ENCODE measurements at places on chromosomes 12 and 14.

DNA sequence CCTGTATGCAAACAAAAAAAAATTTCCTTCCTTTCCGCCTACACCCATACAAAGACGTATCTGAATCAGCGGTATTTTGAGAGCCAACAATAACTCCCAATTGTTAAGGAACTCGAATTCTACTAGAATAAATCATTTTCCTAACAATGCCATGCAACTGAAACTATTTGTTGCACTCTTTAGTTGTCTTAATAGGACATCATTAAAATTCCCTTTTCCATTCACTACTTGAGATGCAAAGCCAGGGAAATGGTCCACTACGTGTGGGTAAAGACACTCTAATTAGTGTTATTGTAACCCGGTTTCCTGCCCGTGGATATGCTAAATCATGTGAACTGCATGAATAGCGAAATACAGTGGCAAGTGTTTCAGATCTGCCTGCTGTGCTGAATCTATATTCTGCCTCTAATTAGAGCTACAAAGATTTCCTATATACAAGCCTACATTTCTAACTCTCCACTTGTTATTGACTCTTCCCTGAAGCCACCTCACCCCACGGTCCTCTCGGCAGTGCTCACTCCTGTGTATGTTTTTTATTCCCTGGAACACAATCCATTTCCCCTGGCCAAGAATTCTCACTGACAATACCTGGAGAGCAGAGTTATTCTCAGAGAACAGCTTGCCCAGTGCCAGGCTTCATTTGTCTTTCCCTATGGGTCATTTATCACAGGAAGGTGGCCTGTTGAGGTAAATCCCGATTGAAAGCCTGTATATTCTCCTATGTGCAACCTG lies 168.3 kb downstream of the PAWR start:
- DNase-seq: no peak

DNA sequence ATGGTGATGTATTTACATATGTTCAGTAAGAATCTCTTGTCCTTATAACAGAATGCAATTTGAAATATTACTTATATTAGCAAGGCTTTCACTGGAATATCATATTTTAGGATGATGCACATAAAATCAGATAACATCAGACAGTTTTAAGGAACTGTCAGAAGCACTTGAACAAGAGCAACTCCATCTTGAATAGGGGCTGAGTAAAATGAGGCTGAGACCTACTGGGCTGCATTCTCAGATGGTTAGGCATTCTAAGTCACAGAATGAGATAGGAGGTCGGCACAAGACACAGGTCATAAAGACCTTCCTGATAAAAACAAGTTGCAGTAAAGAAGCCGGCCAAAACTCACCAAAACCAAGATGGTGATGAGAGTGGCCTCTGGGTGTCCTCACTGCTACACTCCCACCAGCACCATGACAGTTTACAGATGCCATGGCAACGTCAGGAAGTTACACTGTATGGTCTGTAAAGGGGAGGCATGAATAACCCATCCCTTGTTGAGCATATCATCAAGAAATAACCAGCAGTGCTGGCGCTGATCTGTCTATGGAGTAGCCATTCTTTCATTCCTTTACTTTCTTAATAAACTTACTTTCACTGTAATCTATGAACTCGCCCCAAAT lies 27.6 kb upstream of the ETV6 start:
- peak; percentile 28 for DNase-seq

DNA sequence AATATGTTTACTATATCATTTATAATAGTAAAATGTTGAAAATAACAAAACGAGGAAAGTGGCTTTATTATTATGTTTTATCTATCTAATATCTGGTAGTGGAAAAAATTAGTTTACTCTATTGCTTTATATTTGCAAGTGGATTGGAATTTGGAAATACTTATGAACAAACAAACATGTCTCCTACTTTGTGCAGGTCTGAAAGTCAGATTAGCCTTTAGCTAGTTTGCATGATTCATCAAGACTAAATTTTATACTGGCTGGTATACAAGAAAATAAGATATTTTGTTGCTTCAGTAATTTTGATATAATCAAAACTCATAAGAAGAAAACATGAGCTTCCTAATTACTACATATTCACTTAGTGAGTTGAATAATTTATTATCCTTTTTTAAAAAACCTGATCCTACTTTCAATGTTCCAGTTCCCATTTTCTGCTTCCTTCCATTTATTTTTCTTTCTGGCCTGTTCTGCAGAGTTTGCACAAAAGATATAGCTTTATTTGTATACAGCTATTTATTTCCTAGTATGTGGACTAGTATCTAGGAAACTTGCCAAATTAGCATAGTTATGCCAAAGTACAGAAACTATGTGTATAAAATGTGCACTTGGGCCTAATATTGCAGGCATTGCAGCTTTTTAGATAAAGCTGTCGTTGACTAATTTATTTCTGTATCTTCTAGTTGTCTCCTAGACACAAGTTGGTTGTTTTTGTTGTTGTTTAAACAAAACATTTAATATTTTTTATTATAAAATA lies 122.0 kb downstream of the AKAP6 start:
- DNase-seq: no peak

- no peak for DNase-seq
Measured at GRCh38 chr12:55624056-55624455, 12.6 kb upstream of the OR10P1 start.

DNA sequence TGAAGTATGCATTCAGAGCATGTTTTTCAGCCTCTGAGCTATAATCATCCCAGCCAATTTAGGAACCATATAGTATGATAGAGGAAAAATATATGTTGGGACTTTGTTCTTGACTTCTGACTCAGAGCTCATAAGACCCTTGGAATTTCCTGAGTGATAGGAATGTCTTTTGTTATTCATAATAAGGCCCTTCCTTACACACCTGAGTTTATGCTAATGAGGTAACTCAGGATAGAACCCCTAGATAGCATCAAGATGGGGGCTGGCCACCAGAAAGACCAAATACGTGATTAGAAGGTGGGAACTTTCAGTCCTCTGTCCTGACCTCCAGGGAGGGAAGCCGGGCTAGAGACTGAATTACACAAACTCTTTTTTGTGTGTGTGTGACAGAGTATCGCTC lies 32.4 kb upstream of the PLEK2 start:
- DNase-seq: no peak

DNA sequence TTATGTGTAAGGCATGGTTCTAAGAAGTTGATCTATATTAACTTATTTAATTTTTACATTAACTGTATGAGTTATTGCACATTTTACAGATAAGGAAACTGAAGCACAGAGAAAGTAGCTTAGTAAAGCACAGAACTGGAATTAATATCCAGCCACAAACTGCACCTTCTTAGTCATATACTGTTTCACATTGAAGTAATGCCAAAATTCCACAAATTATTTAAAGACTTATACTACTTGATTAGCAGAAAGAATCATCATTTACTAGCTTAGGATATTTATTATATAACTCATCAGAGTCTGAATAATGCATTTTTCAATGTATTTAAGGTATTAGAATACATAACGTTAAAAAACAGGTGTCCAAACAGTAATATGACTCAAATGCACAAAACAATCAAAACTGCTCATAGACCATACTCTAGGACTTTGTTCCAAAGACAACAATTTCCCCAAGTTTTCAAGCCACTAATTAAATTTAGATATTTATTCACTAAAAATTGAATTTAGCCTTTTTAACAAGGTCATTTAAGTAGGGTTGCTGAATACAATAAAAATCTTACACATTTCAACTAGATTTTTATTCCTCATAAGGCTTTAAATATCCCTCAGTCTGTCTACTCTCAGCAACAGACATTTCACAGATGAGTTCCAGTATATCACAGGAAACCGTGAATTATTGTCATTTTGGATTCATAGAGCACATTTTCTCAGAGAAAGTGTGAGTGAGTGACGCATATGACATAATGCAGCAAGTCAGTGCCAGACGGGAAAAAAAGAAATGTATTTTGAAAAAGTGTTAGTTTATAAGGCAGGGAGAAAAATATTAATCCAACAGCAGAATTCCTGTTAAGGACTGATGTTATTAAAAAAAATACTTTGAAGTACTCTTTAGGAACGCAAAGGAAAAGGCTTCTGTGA lies 782.5 kb downstream of the TMTC2 start:
- DNase-seq: no peak

- DNase-seq: no peak
Measured at GRCh38 chr14:75911883-75912282, 69.9 kb downstream of the TGFB3 start.

DNA sequence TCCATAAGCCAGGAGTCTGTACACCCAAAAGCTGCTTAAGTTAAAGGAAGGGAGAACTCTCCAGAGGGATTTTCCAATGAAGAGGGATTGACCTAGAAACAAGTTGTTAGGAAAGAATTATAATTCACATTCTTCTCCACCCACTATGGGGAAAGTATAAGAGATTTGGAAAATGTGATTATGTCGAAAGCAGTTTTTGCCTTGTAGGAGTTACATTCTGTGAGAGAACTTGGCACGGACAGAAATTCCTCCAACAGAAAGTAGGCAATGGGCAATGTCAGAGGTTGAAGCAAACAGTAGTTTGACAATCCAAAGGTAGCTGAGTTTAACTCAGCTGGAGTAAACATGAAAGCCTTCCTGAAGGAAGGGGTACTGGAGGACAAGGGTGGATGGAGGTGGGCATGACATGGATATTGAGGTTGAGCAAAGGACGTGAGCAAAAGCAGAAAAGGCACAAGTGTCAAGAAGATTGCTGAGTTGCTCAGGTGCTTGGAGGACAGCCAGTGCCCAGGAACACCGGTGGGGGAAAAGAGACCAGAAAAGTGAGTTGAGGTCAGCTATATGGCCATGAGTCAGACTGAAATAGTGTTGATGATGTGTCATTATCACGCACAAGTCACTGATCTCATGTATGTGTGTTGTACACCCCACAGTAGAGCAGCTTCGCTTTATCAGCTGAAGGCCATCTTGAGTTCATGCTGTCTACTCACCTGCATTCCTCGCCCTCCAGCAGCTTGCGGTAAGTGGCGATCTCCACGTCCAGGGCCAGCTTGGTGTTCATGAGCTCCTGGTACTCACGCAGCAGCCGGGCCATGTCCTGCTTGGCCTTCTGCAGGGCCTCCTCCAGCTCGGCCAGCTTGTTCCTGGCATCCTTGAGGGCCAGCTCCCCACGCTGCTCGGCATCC lies 4.0 kb downstream of the KRT5 start:
- DNase-seq: no peak

DNA sequence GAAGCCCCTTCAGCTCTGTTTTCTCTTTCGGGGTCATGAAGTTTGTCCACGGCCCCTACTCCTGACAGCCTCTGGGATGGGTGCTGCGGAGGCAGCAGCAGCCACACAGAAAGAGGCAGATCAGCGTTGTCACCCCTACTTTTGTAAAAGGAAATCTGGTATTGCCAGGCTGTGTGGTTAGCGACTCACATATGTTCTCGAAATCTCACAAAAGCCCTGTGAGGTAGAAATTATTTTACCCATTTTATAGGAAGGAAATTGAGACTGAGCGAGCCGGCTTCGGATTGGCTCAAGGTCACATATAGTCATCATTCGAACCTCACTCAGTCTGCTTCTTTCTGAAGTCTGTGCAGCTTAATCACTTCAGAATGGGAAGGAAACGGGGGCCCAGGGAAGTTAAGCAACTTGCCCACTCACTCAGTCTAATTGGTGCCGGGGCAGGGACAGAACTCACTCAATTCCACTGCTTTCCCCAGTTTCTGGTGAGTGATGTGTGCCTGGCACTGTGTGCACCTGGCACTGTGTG lies 1.1 kb upstream of the CKAP4 start:
- DNase-seq: no peak

- DNase-seq: no peak
Measured at GRCh38 chr14:64932231-64932630, 10.3 kb downstream of the GPX2 start.

DNA sequence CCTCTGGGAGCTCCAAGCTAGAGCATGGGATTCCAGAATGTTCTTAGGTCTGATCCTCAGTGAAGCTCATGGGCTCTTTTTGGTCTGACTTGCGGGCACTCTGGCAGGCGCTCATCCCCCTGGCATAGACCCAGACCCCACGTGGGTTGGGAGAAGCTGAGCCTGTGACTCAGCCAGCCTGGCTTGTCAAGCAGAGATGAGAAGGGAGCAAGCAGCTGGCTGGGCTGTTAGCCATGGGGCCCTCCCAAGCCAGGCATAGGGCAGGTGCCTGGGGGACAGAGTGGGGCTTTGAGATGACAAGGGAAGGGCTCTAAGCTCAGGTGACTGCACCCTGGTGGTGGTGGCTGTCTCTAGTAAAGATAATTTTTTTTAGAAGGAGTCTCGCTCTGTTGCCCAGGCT lies 80.3 kb upstream of the NOS1 start:
- DNase-seq: no peak

DNA sequence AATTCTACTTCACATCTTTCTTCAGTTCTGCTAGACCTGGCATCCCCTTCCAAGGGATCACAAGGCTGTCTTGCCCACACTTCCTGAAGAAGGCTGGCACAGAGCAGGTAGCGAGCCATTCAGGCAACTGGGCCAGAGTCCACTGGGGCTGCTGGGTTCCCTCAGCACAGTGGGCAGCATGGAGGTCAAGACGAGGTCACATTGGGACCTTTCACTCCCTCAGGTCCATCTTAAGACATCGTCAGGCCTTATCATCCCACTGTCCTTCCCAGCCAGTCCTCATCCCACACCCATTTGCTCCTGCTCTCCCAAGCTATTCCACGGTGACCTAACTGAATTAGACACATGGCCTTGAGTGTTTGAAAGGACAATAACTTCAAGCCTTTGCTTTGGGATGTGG lies 143.1 kb upstream of the HIF1A start:
- no peak for DNase-seq

- DNase-seq: no peak
Measured at GRCh38 chr12:11727133-11727664, 77.7 kb downstream of the ETV6 start.

DNA sequence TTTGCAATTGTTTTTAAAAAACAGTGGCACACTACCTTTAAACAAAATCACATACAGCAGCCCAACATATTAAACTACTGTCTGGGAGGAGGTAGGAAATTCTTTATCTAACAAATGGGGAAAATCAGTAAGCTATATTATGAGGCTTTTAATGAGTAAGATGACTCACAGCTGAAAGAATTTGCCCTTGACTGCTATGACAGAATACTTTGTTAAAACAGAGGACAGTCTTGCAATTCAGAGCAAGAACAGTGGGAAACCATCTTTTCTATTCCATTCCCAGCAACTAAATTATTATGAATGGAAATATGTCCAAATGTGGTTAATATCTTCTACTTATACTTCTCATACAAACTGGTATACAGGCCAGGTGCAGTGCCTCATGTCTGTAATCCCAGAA lies 49.2 kb upstream of the SGPP1 start:
- no peak for DNase-seq

GRCh38 chr12:3101309-3102024 lies 24.3 kb downstream of the TSPAN9 start:
- DNase-seq: no peak

- DNase-seq: peak; percentile 17
Measured at GRCh38 chr12:30874455-30875321, 51.9 kb upstream of the TSPAN11 start.

DNA sequence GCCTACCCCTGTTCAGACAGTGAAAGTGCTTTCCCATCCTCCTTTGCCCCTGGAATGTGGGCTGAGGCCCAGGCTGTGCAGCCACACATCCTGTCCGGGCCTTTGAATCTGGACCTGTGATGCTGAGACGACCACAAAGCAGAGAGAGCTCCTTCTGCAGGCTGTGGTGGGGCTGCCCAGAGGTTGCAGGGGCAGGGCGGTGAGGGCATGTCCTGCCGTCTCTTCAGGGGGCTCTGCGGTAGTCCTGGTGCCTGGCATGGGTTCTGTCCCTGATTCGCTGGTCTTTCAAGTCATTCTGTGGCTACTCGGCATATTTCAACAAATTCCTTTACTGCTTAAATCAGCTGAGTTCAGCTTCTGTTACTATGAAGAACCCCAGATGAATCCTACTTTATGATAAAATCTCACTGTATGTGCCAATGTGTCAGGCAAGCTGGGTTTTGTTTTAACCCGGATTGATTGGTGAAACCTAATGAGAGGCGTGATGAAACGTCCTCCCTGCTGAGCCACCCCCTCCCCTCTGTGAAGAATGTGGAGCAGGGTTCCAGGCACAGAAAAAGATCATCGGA lies 63.4 kb upstream of the DICER1 start:
- DNase-seq: no peak

Measured in BE2C (cell line).